Activated CD4-positive, alpha-beta T cell treated with anti-CD3 and anti-CD28 coated beads, Interleukin-2, amount 50 U/mL, for 24 hours (primary cell): ENCODE measurements at places on chromosomes 6 and 20.

- DNase-seq: no peak
Observed at GRCh38 chr6:107763946-107764345, 60.2 kb downstream of the SCML4 start.

- DNase-seq: no peak
Observed at GRCh38 chr6:161985876-161986423, 712.1 kb upstream of the AGPAT4 start.

GRCh38 chr6:109308018-109308492, 74.2 kb downstream of the CD164 start:
- no peak for DNase-seq

- DNase-seq: no peak
Observed at GRCh38 chr6:55836945-55837344, 38.4 kb downstream of the BMP5 start.

DNA sequence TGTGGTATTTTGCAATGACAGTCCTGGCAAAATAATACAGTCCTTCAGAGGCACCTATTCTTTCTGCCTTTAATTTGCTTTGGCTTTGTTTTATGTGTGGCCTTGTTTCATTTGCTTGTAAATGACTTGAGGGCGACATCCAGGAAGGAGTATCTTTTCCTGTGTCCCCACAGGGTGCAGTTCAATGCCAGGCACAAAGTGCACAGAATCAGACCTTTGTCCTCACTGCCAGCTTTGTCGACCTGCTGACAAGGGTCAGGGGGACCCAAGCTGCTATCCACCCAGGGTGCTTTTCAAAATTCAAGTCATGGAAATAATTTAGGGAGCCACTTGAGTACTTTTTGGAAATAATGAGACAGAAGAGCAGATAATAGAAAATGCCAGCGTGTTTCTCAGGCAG, 37.0 kb upstream of the CDKN1A start:
- no peak for DNase-seq

- DNase-seq: no peak
Observed at GRCh38 chr20:43140726-43141125, 49.0 kb downstream of the PTPRT start.

GRCh38 chr6:40874495-40874894, 164.5 kb downstream of the UNC5CL start:
- no peak for DNase-seq

DNA sequence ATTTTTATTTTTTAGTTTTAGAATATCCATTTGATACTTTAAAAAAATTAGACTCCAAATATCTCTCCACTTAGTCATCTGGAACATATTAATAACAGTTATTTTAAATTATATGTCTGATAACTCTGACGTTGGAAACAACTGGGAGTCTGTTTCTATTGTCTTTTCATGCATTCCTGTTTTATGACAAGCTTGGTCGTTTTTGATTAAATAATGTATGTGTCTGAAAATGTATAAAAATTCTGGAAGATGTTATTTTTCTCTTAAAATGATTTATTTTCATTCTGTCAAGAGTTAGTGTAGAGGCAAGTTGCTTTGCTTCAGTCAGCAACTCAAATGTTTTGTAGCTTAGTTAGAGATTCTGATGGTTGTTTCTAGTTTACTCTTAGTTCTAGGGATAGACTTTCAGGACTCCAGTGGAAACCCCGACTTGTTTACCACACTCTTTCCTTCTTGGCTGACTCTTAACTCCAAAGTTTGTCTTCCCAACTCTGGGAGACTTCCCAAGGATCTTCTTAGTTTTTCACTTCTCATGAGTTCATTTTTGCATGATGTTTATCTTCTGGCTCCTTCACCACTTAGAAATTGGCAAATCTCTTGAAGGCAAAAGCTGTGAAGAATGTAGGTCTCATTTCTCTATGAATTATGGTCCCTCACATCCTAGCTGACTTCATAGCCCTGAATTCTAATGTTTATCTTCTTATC, 190.9 kb downstream of the LAMA2 start:
- no peak for DNase-seq

DNA sequence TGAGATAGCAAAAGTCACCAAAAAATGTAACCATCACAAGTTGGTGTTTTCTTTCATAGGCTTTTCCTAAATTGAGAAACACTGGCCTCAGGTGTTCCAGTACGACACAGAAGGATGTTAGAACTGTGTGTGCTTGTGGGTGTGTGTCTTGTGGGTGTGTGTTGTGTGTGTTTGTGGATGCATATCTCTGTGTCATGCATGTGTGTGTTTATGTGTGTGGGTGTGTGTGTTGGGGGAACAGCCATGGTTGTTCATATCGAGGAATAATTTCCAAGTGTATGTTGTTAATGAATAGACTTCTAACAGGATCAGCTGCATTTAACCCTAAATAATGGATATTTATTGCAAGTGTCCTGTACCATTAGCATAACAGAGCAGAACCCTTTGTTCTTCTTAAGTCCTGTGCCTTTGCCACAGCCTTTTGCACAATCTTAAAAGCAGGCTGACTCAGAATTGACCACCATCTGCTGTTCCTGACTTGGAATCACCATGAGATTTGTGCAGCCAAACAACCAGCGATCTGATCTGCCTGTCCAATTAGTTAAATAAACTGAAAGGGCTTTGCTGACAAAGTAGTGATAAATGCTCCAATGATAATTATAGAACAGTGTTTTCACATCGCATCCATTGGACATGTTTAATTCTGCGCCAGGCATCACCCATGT, 7.6 kb downstream of the CD93 start:
- DNase-seq: no peak

DNA sequence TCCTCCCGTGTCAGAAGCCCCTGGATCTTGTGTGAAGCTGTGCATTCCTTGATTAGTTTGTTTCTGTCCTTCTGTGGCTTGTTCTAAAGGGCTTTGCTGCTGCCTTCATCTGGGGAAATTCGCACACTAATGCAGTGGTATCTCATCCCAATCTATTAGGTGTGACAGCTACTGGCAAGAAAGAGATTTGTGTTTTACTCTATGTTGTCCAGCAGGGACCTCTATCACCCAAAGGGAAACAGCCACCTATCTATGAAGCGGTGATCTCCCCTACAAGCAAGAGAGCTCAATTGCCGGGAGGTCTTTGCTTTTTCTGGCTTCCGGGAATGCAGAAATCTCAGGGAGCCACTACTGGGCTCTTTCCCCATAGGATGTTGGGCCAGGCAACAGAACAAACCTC, 151.8 kb downstream of the NRN1 start:
- no peak for DNase-seq

- DNase-seq: no peak
Observed at GRCh38 chr20:56431471-56431870, 19.4 kb downstream of the CASS4 start.

DNA sequence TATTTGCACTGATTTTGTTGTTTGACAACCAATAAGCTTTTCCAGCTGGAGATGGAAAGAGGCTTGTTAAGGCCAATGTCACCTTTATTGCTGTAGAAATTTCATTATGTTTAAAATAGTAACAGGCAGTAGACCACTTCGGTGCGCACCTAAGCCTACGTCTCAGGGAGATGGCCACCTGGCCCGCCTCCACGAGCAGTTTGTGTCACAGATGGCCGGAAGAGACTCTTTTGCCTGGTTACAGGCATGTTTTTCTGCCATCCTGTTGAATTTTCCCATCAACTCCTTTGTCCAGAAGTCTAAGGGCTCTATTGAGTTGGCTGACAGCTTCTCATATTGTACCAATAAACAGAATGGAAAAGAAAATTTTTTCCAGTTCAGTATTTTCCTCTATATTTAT, 51.0 kb downstream of the SLC9A8 start:
- no peak for DNase-seq

- DNase-seq: no peak
Observed at GRCh38 chr6:22940581-22941290, 371.4 kb downstream of the HDGFL1 start.

- DNase-seq: no peak
Observed at GRCh38 chr20:63080411-63080810, 73.6 kb upstream of the BHLHE23 start.

DNA sequence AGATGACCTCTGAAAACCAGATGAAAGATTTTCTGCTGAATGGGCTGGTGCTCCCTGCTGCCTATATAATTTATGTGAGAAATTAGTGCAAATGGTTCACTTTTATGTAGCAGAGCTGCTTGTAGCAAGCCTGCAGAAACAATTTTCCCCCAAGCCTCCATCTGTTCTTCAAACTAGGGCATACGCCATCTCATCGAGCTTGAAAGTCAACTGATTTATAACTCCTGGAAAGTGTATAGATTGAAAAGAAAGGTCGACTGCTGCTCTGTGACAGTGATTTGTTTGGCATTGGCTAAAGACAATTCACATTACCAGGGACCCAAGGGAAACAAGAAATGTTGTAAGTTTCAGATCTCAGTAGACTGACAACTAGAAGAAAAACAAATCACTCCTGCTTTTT, 93.3 kb downstream of the PACRG start:
- no peak for DNase-seq

DNA sequence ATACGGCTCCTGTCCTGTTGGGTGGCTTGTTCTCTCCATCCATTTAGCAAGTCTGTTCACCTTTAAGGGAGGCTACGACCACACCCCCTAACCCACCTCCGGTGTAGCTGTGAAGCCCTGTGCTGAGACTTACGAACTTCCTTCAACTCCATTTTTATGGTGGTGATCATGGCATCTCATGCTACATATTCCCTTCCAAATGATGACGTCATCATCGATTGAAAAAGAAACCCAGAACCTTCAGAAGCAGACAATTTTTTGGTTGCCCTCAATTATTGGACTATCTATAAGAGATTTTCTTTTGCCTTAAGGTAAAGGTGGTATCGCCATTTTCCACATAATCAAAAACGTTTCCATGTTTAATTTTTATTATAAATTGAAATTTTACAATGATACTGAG, 389.0 kb downstream of the CBLN4 start:
- no peak for DNase-seq

DNA sequence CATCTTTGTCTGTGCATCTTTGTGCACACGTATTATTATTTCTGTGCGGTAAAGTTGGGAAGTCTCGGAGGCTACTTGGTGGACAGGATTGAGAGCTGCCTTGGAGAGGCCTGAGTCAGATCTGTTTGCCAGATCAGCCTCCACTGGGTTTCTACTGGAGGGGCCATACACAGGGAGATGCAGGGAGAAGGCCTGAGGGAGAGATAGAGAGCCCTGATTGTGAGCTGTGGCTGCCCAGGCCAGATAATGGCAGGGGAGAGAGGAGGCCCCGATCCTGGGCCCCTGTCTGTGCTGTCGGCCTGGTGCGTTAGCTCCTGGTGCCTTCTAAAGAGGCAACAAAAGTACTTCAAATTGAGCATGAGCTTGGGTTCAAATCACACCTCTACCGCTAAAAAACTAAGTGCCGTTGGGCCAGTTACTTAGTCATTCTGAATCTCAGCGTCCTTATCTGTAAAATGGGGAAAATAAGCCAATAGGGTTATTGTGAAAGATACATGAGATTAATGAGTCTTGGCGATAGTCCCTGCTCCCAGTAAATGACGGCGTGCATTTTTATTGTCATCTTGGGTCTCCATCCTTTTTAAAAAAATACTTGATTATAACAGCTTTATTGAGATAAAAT, 27.6 kb upstream of the ADA start:
- no peak for DNase-seq

- DNase-seq: no peak
Observed at GRCh38 chr20:42472198-42472597, 717.5 kb downstream of the PTPRT start.

- DNase-seq: no peak
Observed at GRCh38 chr20:48564982-48565539, 262.7 kb downstream of the PREX1 start.

GRCh38 chr20:3041854-3042409, 1.5 kb upstream of the GNRH2 start:
- DNase-seq: no peak

GRCh38 chr6:169689287-169689686, 12.5 kb downstream of the WDR27 start:
- no peak for DNase-seq

DNA sequence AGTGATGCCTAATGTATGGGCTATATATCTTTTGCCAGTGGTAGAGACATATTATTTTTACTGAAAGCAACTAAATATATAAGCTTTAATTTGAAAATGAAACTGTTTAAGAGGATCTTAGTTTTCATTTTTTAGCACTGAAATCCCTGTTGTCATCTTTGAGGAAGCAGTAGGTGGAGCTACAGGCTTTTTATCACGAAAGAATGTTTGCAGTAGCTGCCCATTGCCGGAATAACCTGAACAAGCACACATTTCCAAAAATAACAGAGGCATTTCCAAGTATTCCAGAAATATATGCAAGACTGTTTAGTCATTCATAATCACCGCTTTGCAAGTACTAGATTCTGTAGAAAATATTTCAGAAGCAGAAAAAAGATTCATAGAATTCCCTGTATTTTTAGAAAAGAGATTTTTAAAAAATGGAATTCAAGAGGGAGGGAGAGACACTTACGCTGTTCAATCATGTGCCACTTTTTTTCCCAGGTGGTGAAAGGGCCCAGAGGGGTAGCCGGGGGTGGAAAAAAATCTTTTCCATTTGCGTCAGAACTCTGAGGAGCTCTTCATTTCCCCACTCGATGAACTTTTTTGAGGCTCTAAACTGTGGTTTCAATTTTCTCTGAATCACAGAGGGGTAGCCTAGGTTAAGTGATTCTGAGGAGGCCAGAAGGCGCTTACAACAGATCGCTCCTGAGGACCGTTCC, 142.5 kb upstream of the FERMT1 start:
- no peak for DNase-seq

- no peak for DNase-seq
Observed at GRCh38 chr20:45354423-45355208, 6.4 kb upstream of the SDC4 start.

DNA sequence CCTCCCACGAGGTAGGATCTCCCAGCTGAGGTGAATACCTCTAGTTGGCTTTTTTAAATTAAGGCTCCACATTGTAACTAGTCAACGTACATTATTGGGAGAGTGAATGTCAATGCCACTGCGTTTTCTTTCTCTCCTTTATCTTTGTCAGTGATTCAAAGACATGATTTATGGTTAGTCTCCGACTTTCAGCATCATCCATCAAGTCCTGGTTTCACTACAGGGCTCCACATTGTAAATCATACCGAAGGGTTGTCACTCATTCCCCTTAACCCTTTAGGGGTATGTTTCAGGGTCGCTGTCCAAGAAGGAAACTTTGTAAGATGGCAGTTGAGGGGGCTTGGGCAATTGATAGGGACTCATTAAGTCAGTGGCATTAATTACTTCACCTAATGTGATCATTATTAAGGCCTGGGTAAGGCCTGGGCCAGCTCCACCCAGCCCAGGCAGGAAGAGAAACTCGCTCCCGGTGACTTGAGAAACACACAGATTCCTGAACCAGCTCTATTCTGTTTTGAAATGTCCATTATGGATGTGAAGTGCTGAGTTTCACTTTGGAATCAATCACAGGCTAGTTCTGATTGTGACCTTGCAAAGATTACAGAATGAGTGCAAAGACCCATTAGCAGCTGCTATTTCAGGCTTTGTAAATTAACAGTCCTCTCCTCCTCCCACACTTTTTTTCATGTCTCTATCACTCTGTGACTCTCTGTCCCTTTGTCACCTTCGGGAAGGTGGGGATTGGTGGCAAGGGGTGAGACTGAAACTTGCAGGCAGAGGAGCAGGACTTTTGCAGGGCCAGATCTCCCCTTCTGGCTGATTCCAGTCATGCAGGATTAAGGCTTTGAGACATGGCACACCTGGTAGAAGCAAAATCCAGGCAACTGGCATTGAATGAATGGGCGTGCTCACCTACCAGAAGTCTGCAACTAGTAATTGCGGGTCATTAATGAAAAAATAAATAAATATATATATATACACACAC, 222.4 kb downstream of the TSHZ2 start:
- DNase-seq: no peak
